Hepatic stellate cell (primary cell): ENCODE measurements at places on chromosomes 11 and 22.

- no peak for DNase-seq
Observed at GRCh38 chr11:32886180-32886579, 6.4 kb upstream of the QSER1 start.

DNA sequence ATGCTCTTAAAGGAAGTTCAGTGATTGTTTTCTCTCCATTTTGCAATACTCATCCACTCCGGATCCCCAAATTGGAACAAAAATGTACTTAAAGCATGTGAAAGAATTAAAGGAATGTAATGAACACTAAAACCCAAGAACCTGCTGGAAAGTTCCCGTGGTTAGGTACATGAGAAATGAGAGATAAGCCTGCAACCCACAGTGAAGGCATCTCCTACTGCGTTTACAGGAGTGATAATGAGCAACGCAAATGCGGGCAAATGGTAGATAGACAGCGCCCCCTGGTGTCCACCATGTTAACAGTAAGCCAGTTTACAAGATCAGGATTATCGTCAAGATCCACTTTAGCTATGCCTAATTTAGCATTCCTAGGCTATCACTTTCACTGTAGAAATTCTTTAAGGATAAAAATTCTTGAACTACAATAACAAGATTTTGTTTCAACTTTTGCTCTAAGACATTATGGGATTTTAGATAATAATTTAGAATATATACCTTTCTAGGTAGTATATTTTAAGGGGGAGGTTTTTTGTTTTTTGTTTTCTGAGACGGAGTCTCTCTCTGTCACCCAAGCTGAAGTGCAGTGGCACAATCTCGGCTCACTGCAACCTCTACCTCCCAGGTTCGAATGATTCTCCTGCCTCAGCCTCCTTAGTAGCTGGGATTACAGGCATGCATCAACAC lies 29.9 kb downstream of the ALG9 start:
- peak; percentile 58 for DNase-seq

DNA sequence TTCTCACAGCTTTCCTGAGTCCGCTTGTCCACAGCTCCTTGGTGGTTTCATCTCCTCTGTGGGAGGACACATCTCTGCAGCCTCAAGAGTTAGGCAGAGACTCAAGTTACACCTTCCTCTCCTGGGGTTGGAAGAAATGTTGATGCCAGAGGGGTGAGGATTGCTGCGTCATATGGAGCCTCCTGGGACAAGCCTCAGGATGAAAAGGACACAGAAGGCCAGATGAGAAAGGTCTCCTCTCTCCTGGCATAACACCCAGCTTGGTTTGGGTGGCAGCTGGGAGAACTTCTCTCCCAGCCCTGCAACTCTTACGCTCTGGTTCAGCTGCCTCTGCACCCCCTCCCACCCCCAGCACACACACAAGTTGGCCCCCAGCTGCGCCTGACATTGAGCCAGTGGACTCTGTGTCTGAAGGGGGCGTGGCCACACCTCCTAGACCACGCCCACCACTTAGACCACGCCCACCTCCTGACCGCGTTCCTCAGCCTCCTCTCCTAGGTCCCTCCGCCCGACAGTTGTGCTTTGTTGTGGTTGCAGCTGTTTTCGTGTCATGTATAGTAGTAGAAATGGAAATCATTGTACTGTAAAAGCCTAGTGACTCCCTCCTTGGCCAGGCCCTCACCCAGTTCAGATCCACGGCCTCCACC lies 11.7 kb downstream of the RASD2 start:
- DNase-seq = peak; percentile 55

DNA sequence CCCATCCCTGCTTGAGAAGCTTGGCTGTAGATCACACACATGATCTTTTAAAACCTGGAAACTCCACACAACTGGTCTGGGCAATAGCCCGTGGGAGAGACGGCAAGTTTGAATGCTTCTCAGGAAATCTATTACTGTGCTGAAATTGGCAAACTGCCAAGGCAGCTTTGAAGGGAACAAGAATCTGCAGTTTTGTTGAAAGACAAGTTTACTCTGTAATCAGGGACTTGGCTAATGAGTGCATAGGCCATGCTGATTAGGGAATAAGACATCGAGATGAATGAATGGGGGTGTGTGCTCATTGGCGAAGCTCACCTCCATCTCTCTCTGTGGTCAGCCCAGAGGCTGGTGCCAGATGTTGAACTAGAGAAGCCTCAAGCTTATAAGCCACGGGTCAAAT lies 218.8 kb downstream of the HIPK3 start:
- DNase-seq = peak; percentile 17

DNA sequence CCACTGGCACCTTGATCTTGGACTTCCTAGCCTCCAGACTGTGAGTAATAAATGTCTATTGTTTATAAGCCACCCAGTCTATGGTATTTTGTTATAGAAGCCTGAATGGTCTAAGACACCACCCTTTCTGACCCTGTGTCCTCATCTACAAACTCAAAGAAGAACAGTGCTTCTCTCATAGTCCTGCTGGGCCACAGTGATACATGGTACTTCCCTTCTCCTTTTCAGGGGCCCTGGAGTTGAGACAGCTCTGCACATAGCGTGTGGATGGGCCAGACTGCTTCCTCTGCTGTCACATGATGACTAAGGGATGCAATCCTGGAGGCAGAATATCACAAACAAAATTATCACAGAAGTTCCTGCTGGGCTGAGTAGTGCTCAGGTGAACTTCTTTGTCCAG lies 5.0 kb downstream of the KCNJ11 start:
- DNase-seq = no peak
